ENCODE measurements at places on chromosomes 13 and 19.

GRCh38 chr19:9720541-9720940, 45.6 kb upstream of the ZNF562 start:
- no peak for DNase-seq

DNA sequence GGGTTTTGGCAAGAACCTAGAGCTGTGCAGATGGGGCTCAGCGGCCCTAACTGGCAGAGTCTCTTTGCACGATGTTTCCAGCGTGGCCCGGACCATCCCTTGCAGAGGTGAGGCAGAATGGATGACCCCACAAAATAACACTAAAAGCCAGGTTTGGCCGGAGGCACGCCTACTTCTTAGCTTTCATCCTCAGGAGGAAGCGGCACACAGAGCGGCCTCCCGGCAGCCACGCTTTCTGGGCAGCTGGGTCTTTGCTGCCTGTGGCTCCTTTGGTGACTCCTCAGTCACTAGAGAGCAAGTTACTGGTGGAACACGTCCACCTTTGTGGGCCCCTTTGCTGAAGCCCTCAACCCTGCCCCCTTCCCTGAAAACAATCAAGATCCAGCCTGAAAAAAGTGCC, 25.2 kb downstream of the TEX29 start:
- no peak for DNase-seq

- no peak for DNase-seq
Observed at GRCh38 chr13:24146961-24147569, 13.5 kb upstream of the SPATA13 start.

GRCh38 chr13:42002066-42002465, 41.2 kb upstream of the VWA8 start:
- no peak for DNase-seq

DNA sequence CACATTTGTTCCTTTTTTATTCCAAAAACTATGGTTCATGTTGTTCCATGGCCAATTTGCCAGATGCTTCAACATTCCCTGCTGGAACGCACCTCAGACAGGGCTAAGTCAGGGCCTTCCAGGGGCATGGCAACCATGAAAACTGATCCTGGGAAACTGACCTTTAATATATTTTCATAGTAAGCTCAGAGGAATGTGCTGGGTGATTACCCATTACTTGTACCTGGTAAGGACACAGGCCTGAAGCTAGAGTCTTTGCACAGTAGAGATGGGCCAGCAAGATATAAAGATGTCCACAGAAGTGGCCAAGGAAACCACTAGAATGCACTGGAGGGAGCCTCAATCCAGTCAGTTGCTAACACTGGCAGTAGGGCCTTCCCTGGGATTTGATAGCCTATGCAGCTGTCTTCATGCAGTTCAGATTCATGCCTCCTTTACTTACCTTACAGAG, 353.1 kb downstream of the ENOX1 start:
- no peak for DNase-seq

DNA sequence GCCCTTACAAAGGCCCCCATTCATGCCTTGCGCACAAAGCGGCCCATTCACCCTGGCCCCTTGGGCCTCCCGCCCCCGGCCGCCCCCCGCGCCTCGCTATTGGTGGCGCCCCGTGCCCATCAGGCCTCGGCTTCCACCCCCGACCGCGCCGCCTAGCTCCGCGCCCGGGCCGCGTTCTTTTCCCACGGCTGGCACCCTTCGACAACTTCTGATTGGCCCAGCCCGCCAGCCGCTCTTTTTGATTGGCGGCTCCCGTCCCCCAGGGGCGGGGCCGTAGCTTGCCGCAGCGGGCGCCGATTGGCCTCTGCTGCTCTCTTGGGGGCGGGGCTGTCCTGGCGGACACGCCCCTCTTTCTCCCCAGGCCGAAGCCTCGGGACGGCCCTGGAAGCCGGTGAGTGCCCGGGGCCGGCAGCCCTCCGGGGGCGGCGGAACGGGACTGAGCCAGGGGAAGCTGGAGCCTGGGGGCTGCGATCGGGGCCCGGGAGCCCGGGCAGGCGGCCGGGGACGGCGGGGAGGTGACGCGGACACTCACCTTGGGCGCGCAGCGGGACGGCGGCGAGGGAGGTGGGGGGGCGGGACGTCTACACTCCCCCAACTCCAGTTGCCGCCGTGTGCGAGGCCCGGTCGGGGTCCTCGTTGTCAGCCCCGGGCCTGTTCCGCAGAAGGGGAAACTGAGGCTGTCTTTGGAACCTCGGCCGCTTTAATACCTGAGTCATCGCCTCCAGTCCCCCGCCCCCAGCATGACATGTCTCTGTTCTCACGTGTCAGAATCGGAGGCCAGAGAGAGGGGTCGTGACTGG, at the start of gene MYH14:
MYH14 (plus strand) TSS at position 342 of the 800 bp plus-strand sequence. CDS start 6,744 bp downstream, outside the sequence.
- peak; percentile 92 for DNase-seq

- DNase-seq = no peak
Observed at GRCh38 chr19:15740785-15741184, 3.0 kb downstream of the OR10H3 start.

- DNase-seq = no peak
Observed at GRCh38 chr19:28318469-28319179, 894.3 kb downstream of the UQCRFS1 start.

GRCh38 chr13:28237944-28238343, 99.6 kb downstream of the PAN3 start:
- no peak for DNase-seq

DNA sequence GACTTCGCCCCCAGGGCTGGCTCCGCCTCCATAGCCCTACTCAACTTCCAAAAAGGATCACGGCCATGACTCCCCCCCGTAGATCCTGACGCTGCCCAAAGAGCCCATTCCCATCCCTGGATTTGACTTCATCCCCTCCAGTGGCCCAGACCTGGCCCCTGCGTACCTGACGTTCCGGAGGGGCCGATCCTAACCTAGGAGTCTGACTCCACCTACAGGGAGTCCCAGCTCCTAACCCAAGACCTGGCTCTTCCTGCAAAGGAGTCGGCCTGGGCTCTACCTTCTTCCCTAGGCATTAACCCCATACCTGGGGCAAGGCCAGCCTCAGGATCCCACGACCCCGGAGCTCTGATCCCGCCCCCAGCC, 10.8 kb downstream of the STAP2 start:
- DNase-seq = no peak

DNA sequence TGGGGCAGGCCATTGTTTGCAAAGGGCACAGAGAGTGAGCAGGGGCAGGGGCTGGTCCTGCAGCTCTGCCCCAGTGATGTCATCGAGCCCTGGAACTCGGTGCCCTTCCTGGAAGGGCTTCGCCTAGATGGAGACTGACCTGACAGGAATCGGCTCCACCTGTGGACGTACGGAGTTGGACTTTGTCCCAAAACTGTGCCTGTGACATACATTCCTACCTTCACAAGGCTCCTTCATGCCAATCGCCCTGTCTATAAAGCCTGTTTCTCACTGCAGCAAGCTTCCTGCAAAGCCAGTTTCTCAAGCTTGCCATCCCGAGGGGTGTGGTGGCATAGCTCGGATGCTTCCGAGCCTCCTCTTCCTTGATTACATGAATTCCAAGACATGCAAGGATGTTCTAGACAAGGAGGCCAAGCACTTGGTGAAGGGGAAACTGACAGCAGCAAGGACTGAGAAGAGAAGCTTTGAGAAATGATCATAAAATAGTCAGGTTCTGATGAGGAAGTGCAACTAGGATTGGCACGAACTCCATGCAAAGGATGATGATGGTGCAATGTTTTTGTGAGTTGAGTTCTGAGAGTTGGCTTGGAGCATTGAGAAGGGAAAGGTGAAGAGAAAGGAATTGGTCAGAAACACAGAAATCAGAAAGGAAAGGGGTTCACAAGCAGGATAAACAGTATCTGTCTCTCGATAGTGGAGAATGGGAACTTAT, 73.6 kb upstream of the STK24 start:
- DNase-seq = no peak

DNA sequence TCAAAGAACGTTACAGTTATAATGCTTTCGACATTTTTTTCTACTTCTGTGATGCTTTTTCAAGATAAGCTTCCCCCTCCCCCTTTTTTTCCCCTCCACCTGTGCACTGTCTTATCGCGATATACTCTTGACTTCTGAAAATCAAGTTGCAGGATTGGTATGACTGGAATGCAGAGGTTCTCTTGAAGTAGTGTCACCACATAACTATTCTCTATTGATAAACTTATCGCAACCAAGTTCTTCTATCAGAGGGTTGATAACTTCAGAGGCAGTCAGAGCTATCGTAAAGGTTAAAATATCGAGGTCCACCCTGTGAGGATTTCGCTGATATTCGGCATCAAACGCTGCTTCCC, 820 bp downstream of the EID2 start:
- DNase-seq = peak; percentile 65

Data from RKO (cell line).